ENCODE measurements at places on chromosomes 12 and 14. TPM values are rescaled to one million over a fixed set of nuclear protein-coding genes. Genes with fewer than 3 reads are reported as not detected.

Gene TMEM229B
- total RNA-seq: 2.5 TPM

Gene RASSF8
- 149 TPM for total RNA-seq

Gene RNASE3
- total RNA-seq: not detected

Gene TBX3
- total RNA-seq: 4.6 TPM

Gene DNM1L
- 88.4 TPM for total RNA-seq

All from smooth muscle cell of the pulmonary artery (primary cell).